NAMALWA (cell line): ENCODE measurements at places on chromosomes 3 and 15.

GRCh38 chr3:81033185-81033584 is 728.3 kb downstream of the GBE1 start:
- DNase-seq = no peak

DNA sequence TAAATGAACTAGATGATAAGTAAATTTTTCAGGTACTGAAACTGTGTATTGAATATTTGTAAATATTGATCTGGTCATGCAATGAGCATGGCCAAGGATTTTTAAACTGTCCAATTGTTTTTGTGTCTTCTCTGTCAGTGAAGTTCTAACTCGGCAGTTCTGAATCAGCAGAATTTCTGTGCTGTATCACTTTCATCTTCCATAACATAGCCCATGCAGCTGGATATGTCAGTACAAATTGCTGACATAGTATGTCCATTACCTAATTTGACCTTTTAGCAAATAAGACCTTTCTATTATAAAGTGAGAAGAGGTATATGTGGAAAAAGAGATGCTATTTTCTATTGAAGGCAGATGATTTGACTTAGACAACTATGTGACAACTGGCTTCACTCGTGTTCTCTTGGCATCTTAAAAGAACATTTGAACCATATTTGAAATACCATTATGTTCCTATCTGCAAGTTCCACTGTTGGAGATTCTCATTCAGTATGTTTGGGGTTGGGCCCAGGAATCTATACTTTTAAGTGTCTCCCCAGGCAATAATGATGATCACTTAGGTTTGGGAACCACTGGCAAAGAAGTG is 90.4 kb downstream of the CMSS1 start:
- no peak for DNase-seq

DNA sequence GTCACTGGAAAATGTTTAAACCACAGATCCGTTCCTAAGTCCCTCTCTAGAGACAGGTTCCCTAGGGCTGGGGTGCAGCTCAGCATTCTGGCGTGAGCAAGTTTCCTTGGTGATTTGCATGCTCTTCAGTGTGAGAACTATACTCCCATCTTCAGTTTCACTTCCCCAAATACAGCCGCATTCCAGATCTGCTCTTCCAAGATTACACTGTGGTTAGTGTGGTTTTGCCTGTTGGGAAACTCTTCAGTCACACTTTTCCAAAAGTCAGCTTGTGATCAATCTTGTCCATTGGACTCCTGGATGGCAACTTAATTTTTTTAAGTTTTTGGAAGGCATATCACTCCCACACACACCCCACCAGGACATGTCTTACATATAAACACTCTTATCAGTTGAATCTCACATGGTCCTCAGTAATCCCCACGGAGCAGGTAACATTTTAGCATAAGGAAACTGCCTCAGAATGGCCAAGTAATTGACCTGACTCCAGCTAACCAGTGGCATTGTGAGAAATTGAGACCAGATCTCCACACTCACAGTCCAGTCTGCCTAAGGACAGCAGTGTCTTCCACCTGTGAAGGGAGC is 33.5 kb upstream of the PTPN23 start:
- peak; percentile 58 for DNase-seq

GRCh38 chr3:112539825-112540650 is 21.7 kb downstream of the ATG3 start:
- no peak for DNase-seq

GRCh38 chr3:196963631-196963953 is 5.0 kb downstream of the PIGZ start:
- no peak for DNase-seq

- no peak for DNase-seq
Observed at GRCh38 chr15:70063980-70064379, 33.7 kb downstream of the TLE3 start.

- DNase-seq = no peak
Observed at GRCh38 chr3:169165196-169166158, 498.0 kb downstream of the MECOM start.

DNA sequence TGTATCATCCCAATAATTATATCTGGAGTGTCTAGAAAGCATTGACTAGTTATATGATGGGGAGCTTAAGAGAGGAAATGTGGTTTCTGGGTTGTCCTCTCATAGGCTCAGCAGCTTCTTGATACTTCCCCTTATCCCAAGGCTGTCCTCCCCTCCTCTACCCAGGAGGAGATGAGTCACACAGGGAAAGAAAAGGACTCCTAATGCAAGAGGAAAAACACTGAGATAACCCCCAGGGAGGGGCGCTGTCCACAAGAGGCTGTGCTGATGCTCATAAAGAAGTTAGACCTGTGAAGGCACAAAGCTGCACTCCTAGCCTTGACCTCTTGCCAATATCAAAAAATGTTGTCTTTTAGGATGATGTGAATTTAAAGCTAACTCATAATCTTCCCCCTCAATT is 28.8 kb upstream of the GYG1 start:
- no peak for DNase-seq

- no peak for DNase-seq
Observed at GRCh38 chr3:184377882-184378445, at the start of gene THPO. TSS of gene THPO (minus strand) at chr3:184378207. CDS start at chr3:184376259, 1,948 bp downstream.

GRCh38 chr3:126494204-126494969 is 18.7 kb upstream of the ZXDC start:
- no peak for DNase-seq

GRCh38 chr3:65439641-65440284 is 599.0 kb downstream of the MAGI1 start:
- DNase-seq = peak; percentile 7

DNA sequence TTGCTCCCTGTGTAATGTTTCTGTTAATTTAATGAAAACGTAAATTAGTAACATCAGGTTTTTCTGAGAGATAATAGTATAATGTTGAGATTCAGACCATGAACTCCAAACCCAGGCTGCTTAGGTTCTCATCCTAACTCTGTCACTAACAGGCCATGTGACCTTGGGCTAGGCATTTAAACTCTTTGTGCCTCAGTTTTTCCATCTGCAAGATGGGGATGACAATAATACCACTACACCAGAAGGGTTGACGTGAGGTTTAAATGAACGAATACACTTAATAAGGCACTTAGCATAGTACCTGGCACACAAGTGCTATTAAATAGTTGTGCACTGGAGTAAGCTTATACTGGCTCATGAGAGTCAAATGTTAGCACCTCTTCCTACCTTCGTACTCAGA is 370.8 kb downstream of the MAGI1 start:
- no peak for DNase-seq

DNA sequence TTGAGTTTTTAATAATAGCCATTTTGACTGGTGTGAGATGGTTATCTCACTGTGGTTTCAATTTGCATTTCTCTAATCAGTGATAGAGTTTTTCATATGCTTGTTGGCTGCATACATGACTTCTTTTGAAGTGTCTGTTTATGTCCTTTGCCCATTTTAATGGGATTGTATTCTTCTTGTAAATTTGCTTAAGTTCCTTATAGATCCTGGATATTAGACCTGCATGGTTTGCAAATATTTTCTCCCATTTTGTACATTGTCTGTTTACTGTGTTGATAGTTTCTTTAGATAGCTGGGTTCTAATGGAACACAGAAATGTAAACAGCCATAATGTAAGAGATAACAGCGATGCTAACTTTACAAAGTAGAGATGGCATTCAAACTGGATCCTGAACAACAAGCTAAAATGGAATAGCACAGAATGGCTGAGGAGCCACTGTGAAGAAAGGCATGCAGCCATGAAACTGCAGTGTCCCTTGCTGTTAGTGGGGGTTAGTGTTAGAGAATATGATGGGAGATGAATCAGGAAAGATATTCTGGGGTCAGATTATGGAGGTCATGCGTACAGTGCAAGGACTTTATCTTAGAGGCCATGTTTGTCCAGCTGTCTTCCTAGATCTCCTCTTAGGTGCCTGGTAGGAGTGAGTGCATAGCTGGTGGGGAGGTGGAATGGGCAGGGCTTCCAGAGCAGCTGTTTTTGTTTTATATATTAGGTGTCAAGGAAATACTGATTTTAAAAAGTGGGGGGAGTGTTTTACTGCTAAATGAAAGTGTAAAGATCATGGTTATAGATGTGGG is 48.1 kb downstream of the BBS4 start:
- no peak for DNase-seq

DNA sequence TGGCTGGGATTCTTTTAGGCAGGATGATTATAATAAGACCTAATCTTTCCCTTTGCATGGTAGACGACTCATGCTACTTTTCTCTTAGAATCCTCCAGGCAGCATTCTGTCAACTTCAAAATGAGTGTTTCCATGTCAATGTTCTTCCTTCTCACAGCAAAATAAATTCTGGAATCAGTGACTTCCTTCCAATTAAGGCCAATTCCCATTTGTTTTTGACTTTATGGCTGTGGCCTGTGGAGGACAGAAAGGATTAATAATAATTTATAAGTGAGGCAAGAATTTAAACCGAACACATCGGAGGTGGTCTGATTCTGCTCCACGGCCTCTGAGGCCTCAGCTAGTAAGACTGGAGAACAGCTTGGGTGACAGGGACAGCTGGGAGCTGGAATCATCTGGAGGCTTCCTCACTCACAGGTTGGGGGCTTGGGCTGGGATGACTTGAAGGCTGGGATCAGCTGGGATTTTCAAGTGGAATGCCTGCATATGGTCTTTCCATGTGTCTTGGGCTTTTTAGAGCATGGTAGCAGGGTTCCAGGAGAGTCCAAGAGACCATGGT is 241.8 kb upstream of the MCTP2 start:
- DNase-seq = no peak
